DND-41 (cell line): ENCODE measurements at places on chromosomes 13 and 19.

- H3K4me1 ChIP-seq = no peaks in the 10 kb centered on the region
- DNase-seq = peak; percentile 81
- no peaks in the 10 kb centered on the region for H3K36me3 ChIP-seq
- no peaks in the 10 kb centered on the region for H3K27me3 ChIP-seq
- H3K27ac ChIP-seq = no peak overlapping the region
- no peak overlapping the region for H3K4me3 ChIP-seq
These were observed 22.3 kb upstream of the XPO4 start for GRCh38 chr13:20924758-20925394.

GRCh38 chr13:52925775-52926285 lies 77.4 kb upstream of the PCDH8 start:
- H3K36me3 ChIP-seq = no peaks in the 10 kb centered on the region
- no peaks in the 10 kb centered on the region for H3K4me1 ChIP-seq
- no peak overlapping the region for H3K4me3 ChIP-seq
- DNase-seq = no peak

DNA sequence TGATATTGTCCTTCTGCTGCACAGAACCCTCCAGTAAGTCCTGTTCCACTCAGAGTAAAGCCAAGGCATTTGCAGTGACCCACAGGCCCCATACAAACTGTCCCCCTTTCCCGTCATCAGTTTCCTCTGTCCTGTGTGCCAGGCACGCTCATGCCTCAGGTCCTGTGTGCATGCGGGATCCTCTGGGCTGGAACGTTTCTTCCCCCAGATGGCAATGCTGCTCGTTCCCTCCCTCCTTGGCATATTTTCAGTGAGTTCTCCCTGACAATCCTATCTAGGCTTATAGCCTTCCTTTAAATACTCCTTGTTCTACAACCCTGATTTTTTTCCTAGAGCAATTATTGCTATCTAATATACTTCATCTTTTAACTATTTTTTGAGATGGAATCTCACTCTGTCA lies 5.7 kb downstream of the OPA3 start:
- no peaks in the 10 kb centered on the region for H3K27me3 ChIP-seq
- H3K36me3 ChIP-seq = 0 out of 2 replicates have a peak, but pooled peaks cover 4% of the 10 kb centered on the region
- H3K4me1 ChIP-seq = peaks cover 10% of the 10 kb centered on the region

- H3K27ac ChIP-seq = no peak overlapping the region
- DNase-seq = no peak
- H3K4me3 ChIP-seq = no peak overlapping the region
- H3K36me3 ChIP-seq = no peaks in the 10 kb centered on the region
- no peaks in the 10 kb centered on the region for H3K27me3 ChIP-seq
- H3K4me1 ChIP-seq = no peaks in the 10 kb centered on the region
These were observed 230.4 kb downstream of the ATP8A2 start for GRCh38 chr13:25602176-25602575.

- no peak for DNase-seq
- H3K27me3 ChIP-seq = no peaks in the 10 kb centered on the region
- no peaks in the 10 kb centered on the region for H3K36me3 ChIP-seq
- no peaks in the 10 kb centered on the region; the same call in 1 of the 2 replicates for H3K4me1 ChIP-seq
- no peak overlapping the region for H3K27ac ChIP-seq
These were observed 155.5 kb downstream of the FLT1 start for GRCh38 chr13:28339419-28339818.

DNA sequence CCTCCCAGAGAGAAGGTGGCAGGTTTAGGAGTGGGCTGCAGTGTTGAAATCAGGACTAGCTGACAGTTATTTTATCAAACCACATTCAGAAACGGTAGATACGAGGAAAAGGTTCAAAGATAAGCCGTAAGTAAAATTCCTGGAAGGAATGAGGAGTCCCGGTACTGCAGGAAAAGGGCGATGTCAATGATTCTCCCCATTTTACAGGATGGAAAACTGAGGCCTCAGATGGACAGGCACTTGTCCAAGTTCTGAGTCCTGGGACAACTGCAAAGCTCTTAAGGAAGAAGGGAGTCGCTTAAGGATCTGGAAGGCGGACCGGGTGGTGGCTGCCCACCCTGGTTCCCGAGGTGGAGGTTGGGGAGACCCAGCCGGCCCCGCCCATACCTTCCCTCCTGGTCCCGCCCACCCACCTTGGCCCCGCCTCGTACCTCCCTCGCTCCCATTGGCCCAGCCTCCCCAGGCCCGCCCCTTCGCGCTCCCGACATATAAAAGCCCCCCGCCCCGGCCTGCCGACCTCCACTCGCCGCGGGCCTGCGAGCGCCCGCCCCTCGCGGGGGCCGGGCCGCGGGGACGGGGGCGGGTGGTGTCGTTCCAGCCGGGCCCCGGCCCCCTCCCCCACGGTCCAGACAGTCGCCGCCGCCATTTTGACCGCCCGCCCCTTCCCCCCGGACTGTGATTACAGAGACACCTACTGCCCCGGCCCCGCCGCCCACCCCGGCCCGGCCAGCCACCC lies 603 bp downstream of the RFX1 start:
- H3K4me3 ChIP-seq = peak overlapping the region; percentile 74
- peaks cover 46% of the 10 kb centered on the region for H3K4me1 ChIP-seq
- no peaks in the 10 kb centered on the region for H3K36me3 ChIP-seq
- H3K27me3 ChIP-seq = no peaks in the 10 kb centered on the region

- H3K36me3 ChIP-seq = peaks cover 21% of the 10 kb centered on the region
- H3K4me3 ChIP-seq = no peak overlapping the region
- no peaks in the 10 kb centered on the region for H3K4me1 ChIP-seq
- H3K27me3 ChIP-seq = no peaks in the 10 kb centered on the region
These were observed 28.4 kb upstream of the GPR183 start for GRCh38 chr13:99335603-99336002.

GRCh38 chr13:36366031-36366430 lies 19.8 kb upstream of the SPART start:
- H3K27ac ChIP-seq = no peak overlapping the region
- no peaks in the 10 kb centered on the region for H3K4me1 ChIP-seq
- H3K27me3 ChIP-seq = no peaks in the 10 kb centered on the region
- no peaks in the 10 kb centered on the region for H3K36me3 ChIP-seq
- no peak overlapping the region for H3K4me3 ChIP-seq

GRCh38 chr19:57037556-57037955 lies 82.2 kb upstream of the USP29 start:
- no peak for DNase-seq
- no peak overlapping the region for H3K4me3 ChIP-seq
- no peaks in the 10 kb centered on the region for H3K4me1 ChIP-seq
- no peaks in the 10 kb centered on the region for H3K36me3 ChIP-seq

DNA sequence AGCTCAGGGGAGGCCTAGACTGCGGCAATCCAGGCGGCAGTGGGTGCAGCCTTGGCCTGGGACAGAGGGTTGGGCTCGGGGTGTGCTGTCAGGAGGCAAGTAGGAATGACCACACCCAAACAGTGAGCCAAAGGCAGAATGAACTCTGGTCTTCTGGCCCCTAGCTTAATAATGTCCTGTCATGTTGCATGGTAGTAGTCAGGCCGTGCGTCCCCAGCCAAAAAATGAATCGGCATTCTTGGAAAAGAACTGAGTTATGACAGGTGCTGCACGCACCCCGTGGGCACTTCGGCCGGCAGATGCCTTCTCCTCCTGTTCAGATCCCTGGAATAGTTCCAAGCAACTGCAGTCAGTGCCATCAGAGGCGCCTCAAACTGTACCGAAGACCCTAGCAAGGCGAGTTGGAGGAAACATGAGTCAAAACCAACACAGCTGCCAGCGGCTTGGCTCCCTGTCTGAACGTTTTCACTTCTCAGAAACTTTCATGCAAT lies 55.9 kb downstream of the ATP7B start:
- peaks cover 15% of the 10 kb centered on the region for H3K27me3 ChIP-seq
- DNase-seq = no peak
- H3K27ac ChIP-seq = no peak overlapping the region
- no peaks in the 10 kb centered on the region for H3K36me3 ChIP-seq
- H3K4me3 ChIP-seq = no peak overlapping the region

GRCh38 chr19:13461536-13461935 lies 44.7 kb downstream of the CACNA1A start:
- no peak overlapping the region for H3K4me3 ChIP-seq
- no peaks in the 10 kb centered on the region for H3K4me1 ChIP-seq
- H3K36me3 ChIP-seq = no peaks in the 10 kb centered on the region

DNA sequence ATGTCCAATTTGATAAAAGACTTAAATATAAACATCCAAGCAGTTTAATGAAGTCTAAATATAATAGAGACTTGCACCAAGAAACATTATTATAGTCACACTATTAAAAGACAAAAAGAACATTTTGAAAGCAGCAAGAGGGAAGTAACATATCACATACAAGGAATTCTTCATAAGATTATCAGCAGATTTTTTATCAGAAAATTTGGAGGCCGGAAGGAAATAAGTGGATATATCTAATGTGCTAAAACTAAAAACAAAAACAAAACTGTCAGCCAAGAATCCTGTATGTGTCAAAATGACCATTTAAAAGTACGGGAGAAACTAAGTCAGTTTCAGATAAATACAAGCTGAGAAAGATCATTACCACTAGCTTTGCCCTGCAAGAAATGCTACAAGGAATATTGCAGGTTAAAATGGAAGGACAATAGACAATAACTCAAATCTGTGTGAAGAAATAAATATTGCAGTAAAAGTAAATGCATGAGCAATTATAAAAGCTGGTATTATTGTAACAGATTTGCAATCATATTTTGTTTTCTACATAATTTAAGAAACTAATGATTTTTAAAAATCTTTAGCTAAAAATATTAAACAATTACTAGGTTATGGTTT lies 1665.9 kb upstream of the PCDH20 start:
- no peaks in the 10 kb centered on the region for H3K4me1 ChIP-seq
- DNase-seq = no peak
- H3K36me3 ChIP-seq = no peaks in the 10 kb centered on the region
- no peaks in the 10 kb centered on the region for H3K27me3 ChIP-seq

- H3K4me1 ChIP-seq = no peaks in the 10 kb centered on the region
- H3K27me3 ChIP-seq = no peaks in the 10 kb centered on the region
- DNase-seq = no peak
- no peak overlapping the region for H3K4me3 ChIP-seq
- H3K36me3 ChIP-seq = peaks cover 8% of the 10 kb centered on the region; the same call in 1 of the 2 replicates
These were observed 175.2 kb downstream of the TDRD3 start for GRCh38 chr13:60572003-60572798.

DNA sequence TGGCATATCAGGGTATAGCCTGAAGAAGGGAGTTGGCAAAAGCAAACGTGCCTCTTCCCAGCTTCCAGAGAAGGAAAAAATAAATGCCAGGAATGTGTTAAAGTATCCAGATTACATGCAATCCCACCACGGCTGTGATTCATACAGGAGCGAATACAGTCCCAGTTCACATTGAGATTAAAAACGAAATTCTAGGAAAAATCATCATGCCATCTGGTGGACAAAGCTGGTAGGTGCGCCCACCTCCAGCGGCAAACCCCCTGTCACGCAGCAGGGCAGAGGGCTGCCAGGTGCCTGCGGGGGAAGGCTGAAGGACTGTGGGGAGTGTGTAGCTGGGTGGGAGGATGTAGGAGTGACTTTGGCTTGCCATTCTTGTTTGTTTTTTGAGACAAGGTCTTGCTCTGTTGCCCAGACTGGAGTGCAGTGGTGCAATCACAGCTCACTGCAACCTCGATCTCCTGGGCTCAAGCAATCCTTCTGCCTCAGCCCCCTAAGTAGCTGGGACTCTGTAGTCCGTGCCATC lies 6.4 kb upstream of the DMWD start:
- peak; percentile 79 for DNase-seq
- H3K27ac ChIP-seq = no peak overlapping the region
- H3K4me3 ChIP-seq = no peak overlapping the region
- peaks cover 9% of the 10 kb centered on the region for H3K4me1 ChIP-seq
- H3K36me3 ChIP-seq = no peaks in the 10 kb centered on the region

DNA sequence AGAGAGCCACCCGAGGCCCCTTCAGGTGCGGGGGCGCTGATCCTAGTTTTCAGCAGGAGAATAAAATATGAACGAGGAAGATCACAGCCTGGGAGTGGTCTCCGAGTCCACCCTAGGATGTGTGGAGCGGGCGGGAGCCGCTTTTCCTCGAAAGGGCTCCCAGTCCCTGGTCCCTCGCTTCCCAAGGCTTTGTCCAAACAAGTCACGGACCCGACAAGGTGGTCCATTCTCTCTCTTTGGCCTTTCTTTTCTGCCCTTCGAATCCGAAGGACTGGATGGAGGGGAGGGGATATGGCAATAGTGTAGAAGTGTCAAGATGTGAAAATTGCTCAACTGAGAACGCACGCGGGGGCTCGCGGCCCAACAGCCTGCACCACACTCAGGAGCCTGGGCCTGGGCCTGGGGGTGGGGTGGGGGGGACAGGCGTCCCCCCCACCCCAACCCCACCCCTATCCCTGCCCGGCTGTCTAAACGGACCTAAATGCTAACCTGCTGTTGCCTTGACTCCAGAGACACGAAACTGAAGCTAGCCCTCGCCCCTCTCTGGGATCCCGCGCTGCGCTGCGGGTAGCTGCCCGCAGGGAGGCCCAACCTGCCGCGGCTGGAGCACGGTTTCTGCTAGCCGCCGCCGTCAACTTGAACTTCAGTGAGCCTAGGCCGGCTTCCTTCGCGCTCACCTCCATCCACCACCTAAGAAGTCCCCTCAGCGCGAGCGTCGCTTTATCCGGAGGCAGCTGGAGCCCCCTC lies 7.1 kb downstream of the ZIC2 start:
- H3K27me3 ChIP-seq = no peaks in the 10 kb centered on the region
- no peak for DNase-seq
- H3K27ac ChIP-seq = no peak overlapping the region
- peaks cover 22% of the 10 kb centered on the region for H3K4me1 ChIP-seq
- peaks cover 3% of the 10 kb centered on the region; the same call in 1 of the 2 replicates for H3K36me3 ChIP-seq

DNA sequence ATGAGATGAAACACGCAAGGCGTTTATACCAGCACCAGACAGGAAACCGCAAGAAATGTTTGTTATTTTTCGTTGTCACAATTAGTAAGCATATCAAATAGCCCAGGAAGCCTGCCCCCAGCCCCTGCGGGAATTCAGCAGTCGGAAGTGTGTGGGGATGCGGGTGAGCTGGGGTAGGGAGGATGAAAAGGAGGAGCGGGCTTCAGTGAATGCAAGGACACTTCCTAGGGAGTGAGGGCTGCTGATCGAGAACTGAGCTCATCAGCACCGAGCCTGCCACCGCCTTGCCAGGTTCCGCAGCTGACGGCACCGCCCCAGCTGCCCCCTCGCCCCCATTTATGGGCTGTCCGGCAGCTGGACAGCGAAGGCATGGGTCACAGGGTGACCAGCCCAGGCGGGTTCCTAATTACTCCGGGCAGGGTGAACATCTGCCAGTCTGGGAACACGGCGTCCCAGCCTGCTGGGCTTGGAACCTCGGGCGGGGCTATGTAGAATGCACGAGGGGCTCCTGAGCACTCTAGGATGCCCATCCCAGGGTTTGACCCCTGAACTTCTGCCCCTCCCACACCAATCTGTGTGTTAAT lies 1.6 kb upstream of the BEST2 start:
- H3K4me3 ChIP-seq = no peak overlapping the region
- H3K36me3 ChIP-seq = peaks cover 32% of the 10 kb centered on the region
- no peaks in the 10 kb centered on the region for H3K4me1 ChIP-seq
- no peak overlapping the region for H3K27ac ChIP-seq
- DNase-seq = no peak

DNA sequence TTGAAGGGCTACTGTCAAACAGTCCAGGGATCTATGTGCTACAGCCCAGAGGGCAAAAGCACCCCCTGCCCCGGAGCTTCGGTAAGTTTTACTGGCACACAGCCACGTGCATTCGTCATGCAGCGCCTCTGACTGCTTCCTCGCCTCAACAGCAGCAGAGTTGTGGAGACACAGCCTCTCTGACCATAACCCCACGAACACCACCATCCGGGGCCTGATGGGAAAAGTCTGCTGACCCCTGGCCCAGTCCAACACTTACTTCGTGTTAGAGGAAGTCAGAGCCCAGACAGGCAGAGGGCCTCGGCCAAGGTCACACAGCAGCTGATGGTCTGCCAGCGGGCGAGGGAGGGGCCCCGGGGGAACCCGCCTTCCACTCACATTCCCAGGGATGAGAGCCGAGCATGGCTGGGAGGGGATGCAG lies 5.1 kb downstream of the CBARP start:
- H3K4me1 ChIP-seq = peaks cover 9% of the 10 kb centered on the region
- peaks cover under 1% of the 10 kb centered on the region; the same call in 1 of the 2 replicates for H3K36me3 ChIP-seq
- no peak overlapping the region for H3K27ac ChIP-seq
